Activated T-cell treated with anti-CD3 and anti-CD28 coated beads, Interleukin-2, amount 50 U/mL, for 72 hours (primary cell): ENCODE measurements at places on chromosomes 12 and 14. TPM values are rescaled to one million over a fixed set of nuclear protein-coding genes. Genes with fewer than 3 reads are reported as not detected.

DNA sequence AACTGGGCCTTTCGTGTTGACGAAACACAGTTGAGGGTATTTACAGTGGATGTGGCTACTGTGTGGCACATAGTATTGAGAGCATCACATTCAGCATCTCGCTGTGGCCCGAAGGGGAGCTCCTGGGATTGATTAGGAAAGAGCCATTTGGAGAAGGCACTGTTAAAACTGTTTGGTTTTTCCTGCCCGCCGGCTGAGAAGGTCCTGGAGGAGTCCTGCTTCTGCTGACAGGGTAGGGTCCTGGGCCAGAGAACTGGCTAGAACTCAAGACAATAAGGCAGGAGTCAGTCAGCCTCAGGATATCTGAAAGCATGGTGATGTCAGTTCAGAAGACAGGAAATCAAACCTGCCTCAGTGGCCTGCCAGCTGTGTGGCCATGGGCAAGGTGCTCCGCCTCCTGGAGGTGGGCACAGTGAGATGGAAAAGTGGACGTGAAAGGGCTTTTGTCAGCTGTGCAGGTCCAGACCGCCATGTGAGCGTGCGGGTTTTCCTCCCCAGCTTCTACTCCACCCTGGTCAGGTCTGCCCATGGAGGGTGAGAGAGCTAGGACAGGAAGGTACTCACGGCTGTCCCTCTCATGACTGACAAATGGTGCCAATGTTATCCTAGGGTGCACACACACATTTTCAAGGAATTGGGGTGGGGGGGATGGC lies 92.3 kb downstream of the NTF3 start:
- H3K4me1 ChIP-seq: no peaks in the 10 kb centered on the region
- H3K4me3 ChIP-seq: no peak overlapping the region
- H3K27ac ChIP-seq: no peak overlapping the region
- H3K36me3 ChIP-seq: no peaks in the 10 kb centered on the region
- no peak for DNase-seq
- peaks cover 11% of the 10 kb centered on the region for H3K27me3 ChIP-seq

DNA sequence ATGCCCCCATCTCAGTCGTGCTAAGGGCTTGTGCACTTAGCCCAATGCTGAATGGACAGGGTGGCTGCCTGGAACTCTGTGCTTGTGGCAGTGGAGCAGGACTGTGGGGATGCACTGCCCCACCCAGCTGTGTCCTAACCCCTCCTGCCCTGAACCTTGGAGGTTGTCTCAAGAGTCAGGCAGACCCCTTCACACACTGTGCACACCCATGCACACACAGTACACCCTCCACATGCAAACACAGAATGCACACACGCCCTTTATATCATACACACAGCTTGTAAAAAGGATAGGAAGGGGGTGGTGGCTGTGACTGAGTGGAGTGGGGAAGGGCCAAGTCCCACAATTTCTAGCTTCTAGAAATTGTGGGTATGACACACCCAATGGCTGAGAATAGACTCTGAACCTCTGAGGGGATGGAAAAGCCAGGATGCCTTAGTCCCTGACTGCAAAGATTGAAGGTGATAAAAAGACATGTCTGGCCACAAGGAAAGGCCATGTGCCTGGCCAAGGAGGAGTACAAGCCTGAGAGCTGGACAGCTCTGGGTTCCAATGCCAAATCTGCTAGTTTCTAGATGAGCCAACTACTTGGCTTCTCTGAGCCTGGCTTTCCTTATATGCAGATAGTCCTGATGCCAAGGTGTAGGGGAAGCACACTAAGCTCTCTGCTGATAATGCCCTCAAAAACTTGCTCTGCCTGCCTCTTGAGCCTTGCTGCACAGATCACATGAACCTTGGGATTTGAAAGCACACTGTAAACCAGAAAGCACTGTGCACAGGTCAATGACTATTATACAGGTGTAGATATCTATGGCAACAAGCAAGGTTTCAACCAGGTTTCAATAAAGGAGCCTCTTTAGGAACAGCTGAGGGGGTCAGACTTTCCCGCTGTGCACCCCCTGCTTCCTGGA lies 8.4 kb downstream of the KRT8 start:
- no peaks in the 10 kb centered on the region for H3K36me3 ChIP-seq
- DNase-seq: no peak

DNA sequence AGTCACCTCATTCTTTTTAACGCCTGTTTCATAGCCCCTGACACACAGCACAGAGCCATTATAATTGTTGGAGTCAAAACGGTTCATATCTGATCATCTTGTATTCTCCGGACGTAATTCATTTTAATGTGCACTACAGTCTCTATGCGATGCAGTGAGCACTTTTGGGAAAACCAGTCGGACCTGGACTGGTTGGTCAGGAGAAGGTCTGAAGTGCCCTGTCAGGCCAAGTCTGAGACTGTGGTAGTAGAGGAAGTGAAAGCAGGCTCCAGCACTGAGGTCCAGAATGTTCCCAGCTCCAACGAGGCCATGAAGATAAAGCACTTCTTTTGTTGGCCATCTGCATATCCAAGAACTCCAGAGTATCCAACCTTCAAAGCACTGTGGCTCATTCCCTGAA lies 117.1 kb upstream of the NCOR2 start:
- DNase-seq: no peak
- H3K4me3 ChIP-seq: no peak overlapping the region
- H3K27ac ChIP-seq: no peak overlapping the region
- H3K4me1 ChIP-seq: peaks cover 51% of the 10 kb centered on the region
- H3K27me3 ChIP-seq: peaks cover 29% of the 10 kb centered on the region

- no peak overlapping the region for H3K27ac ChIP-seq
- no peak for DNase-seq
- H3K27me3 ChIP-seq: peaks cover 37% of the 10 kb centered on the region
- peaks cover 1% of the 10 kb centered on the region for H3K36me3 ChIP-seq
- H3K4me1 ChIP-seq: peaks cover 19% of the 10 kb centered on the region
Measured at GRCh38 chr12:21945002-21945401, 3.8 kb upstream of the ABCC9 start.

GRCh38 chr14:100898465-100898864 lies 5.1 kb downstream of the RTL1 start:
- no peak overlapping the region for H3K4me3 ChIP-seq
- H3K4me1 ChIP-seq: no peaks in the 10 kb centered on the region
- H3K36me3 ChIP-seq: peaks cover 2% of the 10 kb centered on the region
- peaks cover 38% of the 10 kb centered on the region for H3K27me3 ChIP-seq

DNA sequence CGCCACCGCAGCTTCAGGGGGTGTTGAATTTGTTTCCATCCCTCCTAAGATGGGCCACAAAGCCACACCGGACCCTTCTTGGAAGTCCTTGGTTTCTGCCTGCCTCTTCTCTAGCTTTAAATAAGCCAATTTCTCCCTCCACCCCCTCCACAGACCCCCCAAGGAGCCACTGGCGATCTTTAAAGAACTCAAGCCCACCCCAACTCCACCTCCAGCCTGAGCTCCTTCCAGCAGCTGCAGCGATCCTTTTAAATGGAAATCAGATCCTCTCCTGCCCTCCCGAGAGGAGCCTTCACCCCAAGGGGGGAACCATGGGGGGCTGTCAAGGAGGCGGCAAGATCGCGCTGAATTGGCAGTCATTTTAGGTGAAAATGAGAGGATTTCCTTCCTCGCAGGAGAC lies 133.1 kb downstream of the NCOR2 start:
- peaks cover 6% of the 10 kb centered on the region for H3K36me3 ChIP-seq
- DNase-seq: no peak
- H3K4me3 ChIP-seq: no peak overlapping the region
- H3K27me3 ChIP-seq: no peaks in the 10 kb centered on the region
- no peaks in the 10 kb centered on the region for H3K4me1 ChIP-seq

The HAL gene
- 0.51 TPM for total RNA-seq

GRCh38 chr14:85516239-85517113 lies 13.5 kb upstream of the FLRT2 start:
- no peaks in the 10 kb centered on the region for H3K36me3 ChIP-seq
- H3K27ac ChIP-seq: no peak overlapping the region
- no peak overlapping the region for H3K4me3 ChIP-seq
- DNase-seq: no peak
- H3K27me3 ChIP-seq: no peaks in the 10 kb centered on the region
- no peaks in the 10 kb centered on the region for H3K4me1 ChIP-seq

DNA sequence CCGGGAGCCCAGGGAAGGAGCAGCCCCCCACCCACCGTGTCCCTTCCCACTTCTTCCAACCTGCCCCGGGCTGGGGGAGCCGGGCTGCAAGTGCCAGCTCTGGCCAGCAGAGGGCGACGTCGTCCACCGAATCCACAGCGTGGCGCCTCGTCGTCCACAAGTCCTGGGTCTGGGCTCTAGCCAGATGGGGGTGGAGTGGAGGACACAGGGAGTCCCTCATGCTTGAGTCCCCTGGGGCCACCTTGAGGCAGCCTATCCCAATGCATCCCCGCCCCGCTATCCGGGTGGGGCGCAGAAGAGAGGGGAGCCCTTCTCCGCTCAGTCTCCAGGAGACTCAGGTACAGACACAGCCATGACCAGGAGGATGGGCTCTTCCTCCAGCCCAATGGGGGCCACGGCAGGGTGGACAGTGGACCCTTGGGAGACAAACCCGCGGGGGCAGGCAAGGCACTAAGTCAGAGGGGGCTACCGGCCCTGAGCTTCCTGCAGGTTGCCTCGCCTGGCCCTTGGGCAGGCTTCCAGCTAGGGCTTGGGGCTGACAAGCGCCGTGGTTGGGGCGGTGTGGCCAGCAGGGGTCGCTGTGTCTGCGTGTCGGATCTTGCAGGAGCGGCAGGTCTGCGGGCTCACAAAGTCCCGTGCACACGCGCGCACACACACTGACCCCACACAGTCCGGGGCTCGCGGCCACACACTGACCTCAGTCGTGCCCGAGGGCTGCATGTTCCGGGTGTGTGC lies 5.5 kb downstream of the AQP5 start:
- no peak overlapping the region for H3K27ac ChIP-seq
- H3K36me3 ChIP-seq: no peaks in the 10 kb centered on the region
- peak overlapping the region; percentile 76 for H3K4me3 ChIP-seq

DNA sequence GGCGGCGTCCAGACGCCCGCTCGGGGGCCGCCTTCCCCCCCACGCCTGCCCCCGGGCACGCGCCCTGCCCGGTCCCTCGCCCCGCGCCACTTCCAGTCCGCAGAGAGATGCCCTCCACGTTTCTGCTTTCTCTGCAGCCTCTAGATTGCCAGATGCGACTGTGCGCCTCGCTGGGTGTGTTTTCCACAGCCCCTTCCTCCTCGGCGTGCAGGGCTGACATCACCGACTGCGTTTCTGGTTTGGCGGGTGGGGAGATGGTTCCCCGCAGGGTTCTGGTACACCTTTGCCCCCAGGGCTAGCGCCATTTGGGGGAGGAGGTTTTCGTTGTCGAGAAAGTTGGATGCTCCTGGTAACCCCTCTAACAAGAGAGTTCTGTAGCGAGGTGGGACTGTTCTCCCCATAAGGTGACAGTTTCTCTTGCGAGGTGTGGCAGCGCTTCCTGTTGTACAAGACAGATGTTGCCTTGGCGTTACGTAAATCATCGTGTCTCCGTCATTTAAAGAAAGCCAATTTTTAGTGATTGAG lies 1.5 kb downstream of the CALM1 start:
- no peaks in the 10 kb centered on the region for H3K27me3 ChIP-seq
- peaks cover 50% of the 10 kb centered on the region for H3K4me1 ChIP-seq
- peak overlapping the region; percentile 89 for H3K4me3 ChIP-seq

- H3K27ac ChIP-seq: no peak overlapping the region
- DNase-seq: no peak
- H3K36me3 ChIP-seq: peaks cover 2% of the 10 kb centered on the region
- no peak overlapping the region for H3K4me3 ChIP-seq
Measured at GRCh38 chr12:124683152-124684124, 116.0 kb upstream of the NCOR2 start.

GRCh38 chr14:30297876-30298795 lies 260.8 kb upstream of the G2E3 start:
- H3K36me3 ChIP-seq: no peaks in the 10 kb centered on the region
- DNase-seq: no peak
- no peak overlapping the region for H3K4me3 ChIP-seq
- no peak overlapping the region for H3K27ac ChIP-seq
- H3K4me1 ChIP-seq: no peaks in the 10 kb centered on the region

GRCh38 chr14:89779707-89780106 lies 174.8 kb downstream of the EFCAB11 start:
- no peak for DNase-seq
- no peaks in the 10 kb centered on the region for H3K27me3 ChIP-seq
- H3K4me1 ChIP-seq: no peaks in the 10 kb centered on the region
- H3K4me3 ChIP-seq: no peak overlapping the region
- H3K27ac ChIP-seq: no peak overlapping the region

GRCh38 chr12:34188974-34189373 lies 166.7 kb downstream of the ALG10 start:
- no peaks in the 10 kb centered on the region for H3K4me1 ChIP-seq
- H3K36me3 ChIP-seq: no peaks in the 10 kb centered on the region
- H3K27me3 ChIP-seq: peaks cover 7% of the 10 kb centered on the region
- no peak overlapping the region for H3K4me3 ChIP-seq
- H3K27ac ChIP-seq: no peak overlapping the region
- DNase-seq: no peak

DNA sequence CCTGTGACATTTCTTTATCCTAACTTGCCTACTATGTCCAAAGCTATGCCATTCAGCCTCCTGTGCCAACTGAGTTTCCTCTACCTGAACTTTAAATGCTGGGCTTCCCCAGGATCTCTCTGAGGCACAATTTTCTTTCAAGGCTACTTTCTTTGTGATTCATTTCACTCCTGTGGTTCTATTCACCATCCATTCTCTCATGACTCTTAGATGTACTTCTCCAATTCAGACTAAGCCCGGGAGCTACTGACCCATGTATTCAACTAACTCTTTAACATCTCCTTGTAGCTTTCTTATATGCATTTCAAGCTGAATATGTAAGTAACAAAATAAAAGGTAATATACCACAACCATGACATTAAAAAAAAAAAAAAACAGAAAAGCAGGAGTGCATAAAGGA lies 738.9 kb upstream of the USP15 start:
- no peak overlapping the region for H3K27ac ChIP-seq
- H3K4me1 ChIP-seq: no peaks in the 10 kb centered on the region

DNA sequence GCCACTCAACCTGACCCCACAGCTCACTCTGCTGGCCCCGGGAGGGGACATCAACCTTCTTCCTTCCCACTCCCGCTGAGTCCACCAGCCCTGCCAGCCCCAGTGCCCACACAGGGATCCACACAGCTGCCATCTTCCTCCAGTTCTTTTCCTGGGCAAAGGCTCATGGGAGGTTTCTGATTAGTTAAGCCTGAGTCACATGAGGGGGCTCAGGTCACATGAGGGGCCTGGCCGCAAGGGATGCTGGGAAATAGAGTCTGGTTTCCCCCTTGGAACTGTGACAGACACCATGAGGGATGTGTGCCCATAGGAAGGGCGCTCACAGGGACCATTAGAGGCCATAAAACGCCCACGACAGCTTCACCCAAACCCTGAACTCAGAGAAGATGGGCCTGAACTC lies 228.7 kb upstream of the SFSWAP start:
- H3K4me3 ChIP-seq: no peak overlapping the region
- no peak overlapping the region for H3K27ac ChIP-seq
- no peak for DNase-seq
- H3K4me1 ChIP-seq: no peaks in the 10 kb centered on the region
- H3K36me3 ChIP-seq: no peaks in the 10 kb centered on the region

GRCh38 chr14:104315625-104316024 lies 177.2 kb downstream of the KIF26A start:
- no peak for DNase-seq
- H3K27ac ChIP-seq: no peak overlapping the region
- H3K4me3 ChIP-seq: no peak overlapping the region
- no peaks in the 10 kb centered on the region for H3K27me3 ChIP-seq
- no peaks in the 10 kb centered on the region for H3K36me3 ChIP-seq
- no peaks in the 10 kb centered on the region for H3K4me1 ChIP-seq

The ASCL1 gene
- not detected for total RNA-seq
